Stimulated activated CD4-positive, alpha-beta T cell treated with anti-CD3 and anti-CD28 coated beads, TNF-alpha, amount 100 ng/mL, for 1 hour (primary cell): ENCODE measurements at places on chromosomes 1 and 21.

DNA sequence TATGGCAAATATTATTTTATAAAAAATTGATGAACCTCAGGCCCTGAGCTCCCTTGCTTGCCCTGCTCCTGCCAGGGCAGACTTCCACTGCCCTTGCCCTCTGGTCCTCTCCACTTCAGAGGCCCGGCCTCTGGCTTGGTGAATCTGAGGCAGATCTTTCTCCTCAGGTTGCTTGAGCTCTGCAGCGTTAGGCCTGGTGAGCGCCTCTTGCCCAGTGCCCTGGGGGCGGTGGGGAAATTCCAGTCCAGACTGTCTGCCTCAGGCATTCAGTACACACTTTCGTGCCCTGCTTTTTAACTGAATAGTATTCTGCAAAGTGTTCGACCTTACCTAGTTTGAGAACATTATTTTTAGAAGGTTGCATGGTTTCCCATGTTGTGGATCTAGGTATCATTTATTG is 98.2 kb downstream of the PCBP3 start:
- DNase-seq: no peak

GRCh38 chr1:173269490-173270230 is 62.5 kb upstream of the TNFSF4 start:
- DNase-seq: no peak

DNA sequence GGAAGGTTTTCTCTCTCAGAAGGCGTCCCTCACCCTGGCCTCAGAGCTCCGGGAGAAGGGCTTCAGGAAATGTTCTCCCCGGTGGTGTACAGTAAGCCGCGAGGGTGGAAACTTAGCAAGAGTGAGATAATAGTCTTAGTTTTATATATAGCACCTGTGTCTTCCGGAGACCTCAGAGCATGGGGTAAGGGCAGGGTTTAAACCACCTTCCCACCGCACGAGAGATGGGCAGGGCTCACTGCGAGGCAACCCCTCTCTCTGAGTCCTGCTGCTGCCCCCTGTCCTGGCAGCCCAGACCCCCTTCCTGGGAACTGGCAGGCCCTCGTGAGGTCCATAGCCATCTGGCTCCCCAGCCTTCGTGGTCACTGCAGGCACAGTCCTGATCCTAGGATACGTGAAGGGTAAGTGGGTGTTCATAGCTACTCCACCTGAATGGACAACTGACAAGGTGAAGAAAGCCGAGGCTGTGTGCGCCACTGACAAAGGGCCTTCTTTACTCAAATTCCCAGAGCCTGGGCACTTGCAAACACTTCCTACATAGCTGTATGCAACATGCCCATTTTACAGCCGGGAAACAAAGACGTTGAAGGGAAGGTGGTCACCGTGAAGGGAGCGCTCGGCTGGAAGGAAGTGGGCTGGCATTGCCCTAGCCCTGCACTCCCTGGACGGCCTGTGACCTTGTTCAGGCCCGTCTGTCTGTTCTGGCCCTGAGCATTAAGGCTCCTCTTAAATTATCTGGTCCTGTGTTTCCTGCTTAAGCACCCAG is 26.9 kb downstream of the ITPKB start:
- DNase-seq: no peak

DNA sequence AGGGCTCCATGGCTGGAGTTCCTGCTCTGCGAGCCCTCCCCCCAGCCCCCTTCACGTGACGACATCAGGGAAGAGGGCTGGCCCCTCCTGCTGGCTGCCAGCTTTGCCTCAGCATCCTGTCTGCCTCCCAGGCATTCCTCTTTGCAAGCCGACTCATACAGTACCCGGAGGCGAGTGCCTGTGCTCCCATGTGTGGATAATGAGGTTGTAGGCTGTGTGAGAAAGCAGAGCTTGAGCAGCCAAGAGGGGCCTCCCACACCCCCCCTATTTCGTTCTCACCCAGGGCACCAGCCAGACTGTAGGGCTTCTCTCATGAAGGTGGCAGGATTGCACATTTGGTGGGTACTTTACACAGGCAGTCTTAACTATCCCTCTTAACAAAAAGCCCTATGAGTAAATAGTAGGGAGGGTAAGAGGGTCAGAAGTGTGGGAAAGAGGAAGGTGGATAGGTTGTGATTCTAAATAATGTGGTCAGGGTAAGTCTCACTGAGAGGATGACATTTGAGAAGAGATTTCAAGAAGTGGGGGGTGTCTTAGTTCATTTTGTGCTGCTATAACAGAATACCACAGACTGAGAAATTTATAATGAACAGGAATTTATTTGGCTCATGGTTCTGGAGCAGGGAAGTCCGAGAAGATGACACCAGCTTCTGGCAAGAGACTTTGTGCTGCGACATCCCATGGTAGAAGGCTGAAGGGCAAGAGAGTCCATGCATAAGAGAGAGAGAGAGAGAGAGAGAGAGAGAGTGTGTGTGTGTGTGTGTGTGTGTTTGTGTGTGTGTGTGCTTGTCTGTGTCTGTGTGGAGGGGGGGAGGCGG is 113.5 kb downstream of the OMA1 start:
- no peak for DNase-seq

DNA sequence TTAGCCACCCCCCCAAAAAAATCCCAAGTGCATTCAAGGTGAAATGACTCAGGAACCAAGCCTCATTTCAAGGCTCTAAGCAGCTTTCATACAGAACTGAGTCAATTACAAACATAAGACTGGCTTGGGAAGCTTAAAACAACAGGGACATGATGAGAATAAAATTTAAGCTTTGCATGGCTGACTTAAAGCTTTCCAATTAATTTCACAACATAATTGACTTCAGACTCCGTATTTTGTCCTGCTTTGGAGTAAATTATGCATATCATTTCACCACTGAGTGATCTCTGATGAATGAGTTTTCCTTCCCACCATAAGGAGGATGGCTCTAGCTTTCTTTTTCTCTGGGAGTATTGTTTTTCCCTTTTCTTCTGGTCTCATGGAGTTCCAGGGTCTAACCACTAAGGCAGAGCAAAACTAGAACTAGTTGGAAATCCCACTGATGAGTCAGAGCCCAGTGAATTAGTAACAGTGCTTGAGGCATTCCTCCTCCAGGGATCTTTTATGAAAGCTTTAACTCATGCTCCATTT is 72.8 kb downstream of the XCL2 start:
- DNase-seq: no peak

- DNase-seq: no peak
These were observed 123.2 kb downstream of the LHX8 start for GRCh38 chr1:75257424-75257823.

GRCh38 chr1:75233302-75233929 is 99.2 kb downstream of the LHX8 start:
- DNase-seq: no peak

DNA sequence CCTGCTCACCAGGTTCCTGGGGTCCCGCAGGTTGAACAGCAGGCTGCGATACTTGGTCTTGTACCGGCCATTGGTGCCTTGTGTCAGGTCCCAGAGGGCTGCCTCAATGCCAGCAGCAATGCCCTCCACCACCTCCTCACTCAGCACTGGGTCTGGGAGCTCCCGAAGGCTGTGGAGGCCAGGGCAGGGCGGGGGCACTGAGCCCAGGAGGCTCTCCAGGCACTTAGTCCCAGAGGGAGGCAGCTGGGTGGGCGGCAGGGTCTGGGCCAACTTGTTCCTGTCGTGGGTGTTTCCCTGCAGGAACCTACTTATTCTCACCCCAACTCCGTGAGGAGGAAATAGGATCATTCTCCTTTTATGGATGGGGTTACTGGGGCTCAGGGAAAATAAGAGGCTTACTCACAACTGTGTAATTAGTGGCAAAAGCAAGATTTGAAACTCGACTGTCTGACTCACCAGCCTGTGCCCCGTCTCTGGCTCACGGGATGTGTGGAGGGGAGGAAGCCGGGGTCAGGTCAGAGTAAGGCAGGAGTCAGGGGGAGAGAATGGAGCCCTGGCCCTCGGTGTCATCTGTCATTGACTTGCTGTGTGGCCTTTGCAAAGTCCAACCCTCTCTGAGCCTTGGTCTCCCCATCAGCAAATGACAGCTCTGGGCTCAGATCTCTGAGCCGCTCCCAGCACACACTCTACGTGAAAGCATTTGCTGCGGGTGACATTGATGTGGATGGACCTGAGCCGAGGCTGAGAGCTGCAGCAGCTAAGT is 17.2 kb downstream of the SPOCD1 start:
- no peak for DNase-seq

DNA sequence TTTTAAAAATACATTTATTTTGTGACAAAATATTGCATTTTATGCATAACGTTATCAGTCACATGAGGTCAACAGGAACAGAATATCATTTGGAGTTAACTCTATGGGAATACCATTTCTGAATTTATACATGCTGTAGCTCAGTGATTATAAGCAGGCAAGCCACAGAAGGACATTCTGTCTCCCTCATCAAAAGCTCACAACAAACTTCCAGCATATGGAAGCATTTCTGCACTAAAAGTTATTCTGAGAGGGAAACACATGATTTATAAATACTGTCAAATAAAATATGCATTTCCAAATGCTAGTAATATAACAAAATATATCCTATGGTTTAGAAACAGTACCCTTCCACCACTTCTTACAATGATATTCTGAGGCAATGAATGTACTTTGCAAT is 854.1 kb upstream of the B3GALT2 start:
- DNase-seq: no peak

- no peak for DNase-seq
These were observed 113.3 kb upstream of the WNT4 start for GRCh38 chr1:22256213-22256512.

GRCh38 chr1:184524248-184524647 is 137.4 kb downstream of the C1orf21 start:
- no peak for DNase-seq

- DNase-seq: no peak
These were observed at the start of gene TCEA3 for GRCh38 chr1:23424293-23425192. TSS of gene TCEA3 (minus strand) at chr1:23424748. CDS start at chr1:23424633, 115 bp downstream.

DNA sequence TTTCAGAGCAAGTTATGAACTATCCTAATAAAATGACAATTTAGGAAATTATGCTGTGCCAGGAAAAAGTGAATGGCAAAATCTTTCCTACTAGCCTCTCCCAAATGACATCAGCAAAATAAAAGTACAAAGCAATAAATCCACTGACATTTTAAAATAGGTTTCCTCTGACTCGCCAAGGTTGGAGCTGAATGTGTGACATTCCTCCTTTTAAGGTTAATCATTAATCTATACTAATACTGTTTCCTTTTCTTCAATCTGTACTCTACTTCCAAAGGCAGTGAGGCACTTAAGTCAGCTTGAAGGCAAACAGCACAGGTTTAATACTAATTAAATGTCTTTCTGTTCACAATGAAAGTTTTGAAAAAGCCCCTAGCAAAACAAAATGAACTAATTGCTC is 15.7 kb downstream of the RNF19B start:
- DNase-seq: no peak

DNA sequence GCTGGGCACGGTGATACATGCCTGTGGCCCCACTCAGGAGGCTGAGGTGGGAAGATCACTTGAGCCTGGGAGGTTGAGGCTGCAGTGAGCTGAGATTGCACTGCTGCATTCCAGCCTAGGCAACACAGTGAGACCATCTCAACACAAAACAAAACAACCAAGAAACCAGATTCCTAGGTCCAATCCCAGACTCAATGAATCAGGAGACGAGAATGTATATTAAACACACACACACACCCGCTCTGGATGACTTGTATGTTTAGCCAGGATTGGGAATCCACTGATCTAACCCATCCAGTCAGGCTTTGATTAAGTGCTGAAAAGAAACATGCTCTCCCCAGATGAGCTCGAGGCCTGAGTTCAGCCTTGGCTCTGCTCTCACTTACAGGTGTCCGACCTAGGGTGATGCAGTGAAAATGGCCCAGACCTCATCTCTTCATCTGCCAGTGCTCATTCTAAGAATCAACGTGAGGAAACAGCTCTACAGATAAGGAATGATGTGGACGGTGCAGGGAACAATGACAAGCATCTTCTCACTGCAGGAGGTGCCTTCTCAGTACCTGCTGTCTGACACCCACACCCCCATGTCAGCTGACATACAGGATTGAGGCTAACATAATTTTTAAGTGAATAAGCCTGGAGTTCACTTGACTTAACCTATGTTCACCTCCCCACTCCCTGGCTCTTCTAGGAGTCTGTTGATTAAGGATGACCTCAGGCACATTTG is 15.3 kb upstream of the SRSF4 start:
- no peak for DNase-seq

- DNase-seq: no peak
These were observed 38.4 kb downstream of the NOS1AP start for GRCh38 chr1:162107911-162108310.

DNA sequence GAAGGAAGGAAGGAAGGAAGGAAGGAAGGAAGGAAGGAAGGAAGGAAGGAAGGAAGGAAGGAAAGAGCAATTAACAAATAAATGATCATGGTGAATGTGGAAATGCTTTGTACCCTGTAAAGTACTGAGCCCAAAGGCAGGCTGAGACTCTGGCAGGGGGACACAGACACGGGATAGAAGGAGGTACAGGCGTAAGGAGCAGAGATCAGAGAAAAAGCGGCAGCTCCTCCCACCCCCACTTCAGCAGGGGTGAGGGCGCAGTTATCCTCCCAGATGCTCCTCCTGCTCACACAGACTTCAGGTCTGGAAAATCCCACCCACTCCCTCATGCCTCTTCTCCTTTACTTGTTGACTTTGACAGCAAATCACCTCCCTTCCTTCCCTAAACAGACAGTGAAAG is 464.5 kb downstream of the MATN1 start:
- no peak for DNase-seq

- peak; percentile 70 for DNase-seq
These were observed 34.7 kb downstream of the TOMM20 start for GRCh38 chr1:235093696-235094592.

- DNase-seq: no peak
These were observed 45.2 kb upstream of the HAO2 start for GRCh38 chr1:119323216-119323982.

GRCh38 chr1:53172426-53173128 is 24.0 kb upstream of the CPT2 start:
- no peak for DNase-seq

- DNase-seq: no peak
These were observed 52.0 kb upstream of the FAM20B start for GRCh38 chr1:178973652-178974101.

DNA sequence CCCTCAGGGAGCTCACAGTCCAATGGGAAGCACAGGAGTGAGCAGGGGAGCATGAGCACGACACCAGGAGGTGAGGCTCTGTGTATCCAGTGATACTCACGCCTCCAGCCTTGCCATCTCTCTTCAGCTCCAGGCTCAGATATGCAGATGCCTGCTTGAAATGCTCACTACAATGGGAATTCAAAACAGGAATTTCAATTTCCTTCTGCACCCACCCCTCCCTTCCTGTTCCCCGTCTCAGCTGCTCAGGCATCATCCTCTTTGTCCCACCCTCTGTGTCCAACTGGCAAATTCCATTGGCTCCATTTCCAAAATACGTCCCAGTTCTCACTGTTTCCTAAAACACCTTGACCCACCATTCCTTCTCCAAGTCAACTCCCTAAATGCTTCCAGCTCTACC is 58.9 kb downstream of the FBXO2 start:
- no peak for DNase-seq

GRCh38 chr1:231792634-231793033 is 166.0 kb downstream of the DISC1 start:
- DNase-seq: no peak

DNA sequence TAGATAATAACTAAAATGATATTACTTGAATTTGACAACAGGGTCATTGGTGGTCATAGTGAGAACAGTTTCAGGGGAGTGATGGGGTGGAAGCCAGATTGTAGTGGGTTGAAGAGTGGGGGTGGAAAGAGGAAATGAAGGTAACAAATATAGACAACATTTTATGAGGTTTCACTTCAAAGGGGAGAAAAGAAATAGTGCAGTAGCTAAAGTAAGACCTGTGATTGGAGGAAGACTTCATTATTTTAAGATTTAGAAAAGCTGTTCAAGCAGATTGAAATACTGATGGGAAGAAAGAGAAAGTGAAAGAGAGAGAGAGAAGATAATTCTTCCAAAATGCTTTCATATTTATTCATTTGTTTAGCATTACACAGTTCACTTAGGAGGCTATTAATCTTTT is 52.0 kb upstream of the KCNA3 start:
- DNase-seq: no peak
